CD8-positive, alpha-beta T cell (primary cell): ENCODE measurements at places on chromosomes 16 and 17.

- DNase-seq: no peak
Measured at GRCh38 chr17:65953316-65954147, 238.4 kb downstream of the CEP112 start.

DNA sequence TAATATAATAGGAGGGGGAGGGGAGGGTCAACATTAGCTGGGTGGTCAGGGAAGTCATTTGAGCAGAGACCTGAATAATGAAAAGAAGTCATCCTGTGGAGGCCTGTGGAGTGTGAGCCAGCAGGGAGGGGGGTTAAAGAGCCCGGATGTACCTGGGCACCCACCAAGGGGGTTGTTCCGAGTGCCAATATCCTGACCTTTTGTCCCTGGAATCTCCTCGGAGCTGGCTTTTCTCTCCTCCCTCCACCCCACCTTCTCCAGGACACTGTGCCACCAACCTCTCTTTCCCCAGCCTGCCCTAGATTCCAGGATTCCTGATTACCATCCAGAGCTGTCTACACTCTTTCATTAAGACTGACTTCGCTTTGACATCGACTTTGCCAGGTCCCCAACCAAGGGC is 6.2 kb downstream of the SHBG start:
- DNase-seq: no peak

DNA sequence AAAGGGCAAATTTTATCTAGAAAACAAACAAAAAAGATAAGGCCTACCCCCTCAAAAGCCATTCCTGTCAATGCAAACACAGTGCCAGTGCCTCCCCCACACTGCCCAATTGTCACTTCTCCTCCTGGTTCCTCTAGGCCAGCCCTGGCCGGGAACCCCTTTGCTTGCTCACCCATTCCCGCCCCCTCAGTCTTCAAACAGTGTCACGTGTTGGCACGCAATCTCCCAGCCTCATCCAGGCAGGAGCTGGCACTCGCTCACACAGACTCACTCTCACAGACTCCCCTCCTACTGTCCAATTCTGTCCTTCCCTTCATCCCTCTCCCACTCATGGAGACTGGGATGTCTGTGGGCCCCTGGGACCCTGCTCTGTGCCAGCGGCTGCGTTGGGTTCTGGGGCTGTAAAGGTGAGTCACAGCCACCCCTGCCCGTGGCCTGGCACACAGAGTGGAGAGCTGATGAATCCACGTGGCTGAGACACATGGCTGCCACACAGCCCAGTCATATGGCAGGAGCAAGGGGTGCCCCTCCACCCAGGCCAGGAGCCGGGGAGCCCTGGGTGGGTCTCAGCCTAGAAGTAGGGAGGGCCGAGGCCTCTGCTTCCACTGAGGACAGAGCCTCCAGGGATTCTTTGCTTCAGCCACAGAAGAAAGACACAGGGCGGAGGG is 54.8 kb downstream of the VAC14 start:
- no peak for DNase-seq

DNA sequence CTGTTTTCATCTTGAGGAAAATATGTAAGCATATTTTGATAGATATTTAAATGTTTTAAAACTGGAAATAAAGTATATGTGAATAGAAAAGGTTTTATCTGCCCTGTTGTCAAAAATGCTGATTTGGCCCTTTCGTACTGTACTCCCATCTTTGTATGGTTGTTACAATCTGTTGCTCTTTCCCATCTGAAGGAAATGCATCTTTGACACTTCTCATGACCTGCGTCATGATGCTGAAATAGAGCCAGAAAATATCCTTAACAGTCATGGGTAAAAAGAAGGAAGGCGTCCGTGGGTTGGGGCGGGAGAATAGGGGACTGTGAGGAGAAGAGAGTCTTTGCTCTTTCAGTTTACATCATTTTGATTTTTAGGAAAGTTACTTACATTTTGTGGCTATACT is 327.7 kb downstream of the BCAS3 start:
- DNase-seq: no peak

- no peak for DNase-seq
Measured at GRCh38 chr17:36628576-36628975, 27.2 kb downstream of the MRM1 start.

- no peak for DNase-seq
Measured at GRCh38 chr17:77995146-77995852, 36.8 kb downstream of the TNRC6C start.

GRCh38 chr17:52383493-52384100 is 225.1 kb upstream of the CA10 start:
- DNase-seq: no peak

GRCh38 chr16:56591377-56592060 is 2.2 kb downstream of the MT3 start:
- DNase-seq: no peak

DNA sequence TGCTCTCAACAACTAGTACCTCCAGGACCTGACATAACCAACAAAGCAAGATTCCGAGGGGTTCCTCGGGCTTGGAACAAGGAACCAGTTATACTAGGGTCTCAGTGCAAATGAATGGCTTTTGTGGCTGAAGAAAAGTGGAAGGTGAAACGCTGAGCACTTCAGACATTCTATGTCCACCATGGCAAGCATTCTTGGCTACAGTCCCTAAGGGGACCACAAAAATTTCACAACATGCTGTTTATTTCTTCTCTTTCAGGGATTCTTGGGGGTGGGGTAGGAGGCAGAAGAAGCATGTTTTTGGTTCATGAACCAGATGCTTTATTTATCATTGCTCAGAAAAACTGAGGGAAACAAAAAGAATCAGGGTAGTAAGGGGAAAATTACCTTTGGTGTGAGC is 479.9 kb upstream of the CDH11 start:
- DNase-seq: no peak

DNA sequence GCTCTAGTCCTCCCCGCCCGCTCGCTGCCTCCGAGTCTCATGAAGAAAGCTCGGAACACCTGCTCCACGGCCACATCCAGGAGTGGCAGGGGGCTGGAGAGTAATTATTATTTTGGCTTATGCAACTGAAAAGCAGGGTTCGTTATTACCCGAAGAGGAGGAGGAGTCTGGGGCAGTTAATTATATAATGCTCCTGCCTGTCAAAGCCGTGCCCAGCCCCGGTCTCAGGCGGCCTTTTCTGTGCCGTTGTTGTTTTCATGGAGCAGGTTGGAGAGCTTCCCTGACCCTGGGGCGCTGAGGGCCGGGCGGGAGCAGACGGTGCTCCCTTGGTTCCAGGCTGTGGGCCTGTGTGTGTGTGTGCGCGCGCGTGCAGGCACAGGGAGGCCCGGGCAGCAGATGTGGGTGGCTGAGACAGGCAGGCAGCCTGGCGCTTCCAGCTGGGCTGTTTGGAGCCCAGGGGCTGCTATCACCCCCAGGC is 2.4 kb downstream of the JPH3 start:
- no peak for DNase-seq
